ENCODE measurements at places on chromosomes 12 and 14. TPM values are rescaled to one million over a fixed set of nuclear protein-coding genes. Genes with fewer than 3 reads are reported as not detected.

CLEC6A gene
- not detected for total RNA-seq

PRIMA1 gene
- total RNA-seq: 2.4 TPM

PYGL gene
- total RNA-seq: 1.2 TPM

NT5DC3 gene
- 2.1 TPM for total RNA-seq

Measured in glutamatergic neuron (in vitro differentiated cells).